ENCODE measurements at places on chromosomes 5 and 9.

DNA sequence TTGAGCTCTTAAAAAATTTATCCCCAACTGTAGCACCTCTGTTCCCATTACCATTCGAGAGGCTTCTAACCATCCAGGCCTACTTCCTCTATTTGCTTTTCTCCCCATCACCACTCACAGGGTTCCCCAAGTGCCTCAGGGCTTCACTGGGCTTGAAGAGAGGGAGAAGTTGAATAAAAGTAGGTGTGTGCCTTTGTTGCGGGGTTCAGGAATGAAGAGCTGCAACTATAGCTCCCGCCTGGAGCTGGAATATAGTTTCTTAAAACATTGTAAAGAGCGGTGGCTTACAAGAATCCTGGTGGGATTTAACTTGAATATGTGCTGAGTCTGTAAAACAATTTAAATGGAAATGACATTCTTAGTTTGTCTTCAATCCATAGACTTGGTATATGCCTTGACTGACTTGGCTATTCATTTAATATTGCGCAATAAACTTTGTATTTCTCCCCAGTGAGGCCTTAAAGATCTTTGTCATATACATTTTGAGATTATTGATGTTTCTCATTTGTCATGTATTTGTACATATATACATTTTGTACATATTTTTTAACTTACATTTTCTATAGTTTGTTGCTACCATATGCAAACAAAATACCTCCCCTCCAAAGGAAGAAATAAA is 7.2 kb downstream of the ENTREP1 start:
- DNase-seq, result no peak

- DNase-seq, result no peak
These were observed 439.0 kb downstream of the ENC1 start for GRCh38 chr5:74201334-74202081.

- DNase-seq, result no peak
These were observed 4.2 kb downstream of the MARCHF3 start for GRCh38 chr5:127026166-127026565.

- DNase-seq, result no peak
These were observed 362.0 kb downstream of the TMEM38B start for GRCh38 chr9:106056328-106056727.

- DNase-seq, result no peak
These were observed 148.3 kb downstream of the SPOCK1 start for GRCh38 chr5:137350791-137351190.
